Fibroblast of skin of abdomen (primary cell): ENCODE measurements at places on chromosomes 11 and 22.

DNA sequence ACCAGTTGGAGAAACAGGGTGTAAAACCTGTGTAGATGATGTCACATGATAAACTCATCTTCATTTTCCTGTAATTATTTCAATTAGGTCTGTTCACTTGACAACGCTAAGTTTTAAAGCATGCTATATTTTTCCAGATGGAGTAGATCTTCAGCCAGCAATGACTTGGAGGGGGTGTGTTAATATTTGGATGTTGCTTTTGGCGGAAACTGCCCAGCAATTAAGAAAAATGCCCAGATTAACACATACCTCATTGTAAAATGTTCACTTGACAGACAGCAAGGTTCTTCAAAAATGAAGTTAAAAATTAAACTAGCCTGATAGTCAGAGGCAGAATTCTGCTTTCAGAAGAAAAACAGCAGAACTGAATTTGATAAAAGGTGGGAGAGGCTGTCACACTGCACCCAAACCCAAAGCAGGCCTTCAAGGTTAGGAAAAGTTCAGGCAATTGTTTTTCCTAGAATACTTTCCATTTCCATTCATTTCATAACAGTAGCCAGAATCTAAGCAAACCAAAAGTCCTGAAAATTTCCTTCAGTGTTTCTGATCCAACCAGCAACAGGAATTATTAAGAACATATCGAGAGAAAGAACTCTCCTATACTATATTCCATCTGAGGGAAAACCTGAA is 33.0 kb downstream of the VSIG10L2 start:
- no peak for DNase-seq

DNA sequence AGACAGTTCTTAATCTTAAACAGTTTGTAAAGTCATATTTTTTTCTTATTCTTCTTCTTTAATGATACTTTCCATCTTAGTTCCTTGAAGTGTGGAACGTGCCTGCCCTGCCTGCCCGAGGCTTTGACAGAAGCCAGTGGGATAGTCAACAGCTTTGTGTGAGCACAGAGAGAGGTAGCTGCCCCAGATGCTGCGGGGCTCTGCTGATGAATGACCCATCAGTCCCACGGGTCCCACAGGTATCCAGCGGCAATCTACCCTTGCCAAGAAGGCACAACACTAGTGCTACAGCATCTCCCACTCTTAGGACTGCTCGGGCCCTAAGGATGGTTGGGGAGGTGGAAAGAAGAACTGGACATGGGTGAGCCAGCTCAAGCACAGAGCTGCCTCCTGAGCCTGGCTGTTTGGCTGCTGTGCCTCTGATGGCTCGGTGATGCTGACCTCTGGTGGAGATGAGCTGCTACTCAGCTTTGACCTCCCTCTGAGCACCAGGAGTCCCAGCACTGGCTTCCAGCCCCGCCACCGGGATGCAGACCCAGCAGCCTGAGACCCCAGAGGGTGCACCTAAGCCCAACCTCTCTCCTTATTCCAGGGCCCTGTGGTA is 11.8 kb upstream of the APLNR start:
- peak; percentile 69 for DNase-seq

GRCh38 chr22:11613898-11614755 is 3913.9 kb upstream of the OR11H1 start:
- DNase-seq: no peak

DNA sequence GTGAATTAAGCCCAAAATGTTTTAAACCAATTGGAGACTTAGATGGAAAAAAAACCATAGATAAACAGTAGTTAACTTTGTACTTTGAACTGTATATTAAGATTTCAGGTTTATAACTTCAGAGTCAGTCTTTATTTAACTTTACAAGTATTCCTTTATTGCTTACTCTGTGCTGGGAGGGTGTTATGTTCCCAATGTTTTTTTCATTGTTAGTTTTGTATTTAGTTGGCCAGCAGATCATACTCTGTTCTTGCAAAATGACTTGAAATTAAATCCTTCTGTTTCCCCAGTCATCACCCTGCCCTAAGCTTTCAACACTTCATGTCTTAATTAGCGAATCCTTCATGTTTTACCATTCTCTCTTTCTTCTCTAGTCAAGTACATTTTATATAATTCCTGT is 25.3 kb downstream of the SIK2 start:
- DNase-seq: peak; percentile 47

DNA sequence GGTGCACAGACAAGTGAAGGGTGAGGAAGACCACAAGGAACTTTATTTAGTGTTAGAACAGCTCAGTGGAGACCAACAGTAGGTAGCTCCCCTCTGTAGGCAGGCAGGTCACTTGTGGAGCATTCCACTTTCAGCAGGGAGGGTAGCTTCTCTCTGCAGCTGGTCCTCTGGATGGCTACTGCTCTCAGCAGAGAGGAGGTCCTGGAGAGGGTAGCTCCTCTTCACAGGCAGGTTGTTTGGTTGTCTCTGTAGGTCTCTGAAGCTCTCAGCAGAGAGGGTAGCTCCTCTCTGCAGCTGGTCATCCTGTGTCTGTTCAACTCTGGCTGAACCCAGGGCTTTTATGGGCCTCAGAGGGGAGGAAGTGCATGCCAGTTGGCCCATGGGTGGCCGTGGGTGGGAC is 6.5 kb upstream of the OOSP1 start:
- DNase-seq: no peak

DNA sequence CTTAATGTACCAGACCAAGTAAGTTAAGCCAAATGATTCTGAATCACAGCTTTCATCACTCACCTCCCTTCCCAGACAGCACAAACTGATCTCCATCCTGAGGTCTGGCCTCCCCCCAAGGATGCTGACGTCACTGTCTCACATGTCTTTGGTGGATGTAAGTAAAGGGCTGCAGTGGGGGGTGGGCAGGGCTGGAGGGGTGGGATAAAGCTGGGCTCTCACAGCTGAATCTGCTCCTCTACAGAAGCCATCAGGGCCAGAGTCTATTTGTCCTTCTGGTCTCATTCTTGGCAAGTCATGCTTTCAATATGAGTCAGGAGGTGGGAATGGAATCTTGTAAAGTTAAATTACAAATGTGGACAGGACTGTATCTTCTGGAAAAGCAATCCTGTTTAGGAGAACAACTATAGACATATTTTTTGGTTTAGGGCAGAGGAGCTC is 32.7 kb downstream of the P4HA3 start:
- peak; percentile 100 for DNase-seq

- DNase-seq: peak; percentile 37
These were observed 166.3 kb upstream of the ARHGAP20 start for GRCh38 chr11:110878513-110878912.

- DNase-seq: no peak
These were observed 8.0 kb downstream of the MTNR1B start for GRCh38 chr11:92977401-92977800.

GRCh38 chr11:60158636-60159035 is 24.2 kb downstream of the MS4A6A start:
- no peak for DNase-seq

- no peak for DNase-seq
These were observed 461 bp downstream of the TBC1D10A start for GRCh38 chr22:30326255-30326705.

DNA sequence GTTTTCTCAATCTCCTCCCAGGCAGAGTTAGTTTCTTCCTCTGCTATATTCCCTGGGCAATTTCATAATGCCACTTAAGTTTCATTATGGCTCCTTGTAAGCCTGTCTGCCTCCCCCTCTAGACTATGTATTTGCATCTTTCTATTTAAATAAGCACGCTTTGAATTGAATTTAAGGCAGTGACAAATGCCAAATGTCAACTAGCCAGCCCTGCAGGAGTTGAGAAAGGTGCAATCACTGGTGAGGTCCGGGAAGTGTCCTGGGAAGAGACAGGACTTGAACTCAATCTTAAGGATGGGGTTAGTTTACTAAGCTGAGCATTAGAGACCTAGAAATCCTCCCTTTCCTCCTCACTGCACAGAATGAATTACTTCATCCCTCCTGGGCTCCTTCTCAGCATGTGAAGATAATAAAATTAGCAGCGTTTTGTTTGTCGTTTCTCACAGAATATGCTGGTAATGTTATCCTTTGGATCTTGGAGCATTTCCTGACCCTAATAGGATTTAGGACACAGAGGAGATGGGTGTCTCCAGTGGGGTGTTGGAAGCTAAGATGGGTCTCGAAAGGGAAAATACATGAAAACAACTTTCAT is 1.6 kb downstream of the TCP11L1 start:
- no peak for DNase-seq

GRCh38 chr22:29716814-29717545 is 2.8 kb upstream of the CABP7 start:
- DNase-seq: peak; percentile 65
